ENCODE measurements at places on chromosomes 13 and 19. TPM values are rescaled to one million over a fixed set of nuclear protein-coding genes. Genes with fewer than 3 reads are reported as not detected.

Gene GRIN3B
- 3.2 TPM for total RNA-seq

Gene ABCA7
- total RNA-seq: 15.0 TPM

Gene GJB6
- not detected for total RNA-seq

Gene CYP2A7
- not detected for total RNA-seq

Gene ZNF571
- 1.6 TPM for total RNA-seq

Gene UBE2S
- 244 TPM for total RNA-seq

Gene ZNF709
- total RNA-seq: not detected

Gene NRTN
- total RNA-seq: 1.4 TPM

Gene ADAMTSL5
- total RNA-seq: 3.5 TPM

Gene IFNL2
- not detected for total RNA-seq

Gene WTIP
- 29.8 TPM for total RNA-seq

Gene ARHGAP45
- 4.9 TPM for total RNA-seq

Gene FFAR3
- not detected for total RNA-seq

Gene OR10H1
- not detected for total RNA-seq

Gene KLHL1
- total RNA-seq: not detected

Gene EDNRB
- not detected for total RNA-seq

Gene CYSLTR2
- total RNA-seq: not detected

Gene OR7D2
- total RNA-seq: not detected

Gene FCAR
- total RNA-seq: not detected

Gene PINLYP
- total RNA-seq: not detected

Gene CACNA1A
- total RNA-seq: 0.03 TPM
